ENCODE measurements at places on chromosomes 16 and 17.

DNA sequence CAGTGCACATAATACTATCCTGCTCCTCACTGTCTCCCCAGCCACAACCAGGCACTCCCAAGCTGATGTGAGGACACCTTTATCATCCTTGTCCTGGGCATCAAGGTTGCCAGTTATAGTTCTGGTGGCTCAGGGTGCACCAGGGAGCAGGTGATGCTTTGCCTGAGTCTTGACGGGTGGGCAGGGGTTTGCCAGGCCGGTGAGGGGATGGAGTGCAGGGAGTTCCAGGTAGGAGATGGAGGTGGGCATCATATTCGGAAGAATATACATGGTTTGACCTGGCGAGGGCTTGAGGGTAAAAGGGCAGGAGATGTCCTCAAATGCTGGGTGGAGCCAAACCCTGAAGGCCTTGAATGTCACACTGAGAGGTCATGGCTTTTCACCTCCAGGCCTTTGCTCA is 115.8 kb upstream of the CRHR1 start:
- DNase-seq, result no peak

- DNase-seq, result no peak
Observed at GRCh38 chr17:9513266-9513665, 62.4 kb downstream of the STX8 start.

GRCh38 chr16:29011112-29011511 is 26.3 kb downstream of the LAT start:
- no peak for DNase-seq

- DNase-seq, result no peak
Observed at GRCh38 chr17:77146882-77147281, 6.1 kb downstream of the SEC14L1 start.

- DNase-seq, result no peak
Observed at GRCh38 chr16:55842369-55843104, 9.6 kb upstream of the CES1 start.

- no peak for DNase-seq
Observed at GRCh38 chr17:78472035-78472905, 93.8 kb downstream of the PGS1 start.

GRCh38 chr16:88076211-88076931 is 125.1 kb downstream of the BANP start:
- DNase-seq, result no peak

- DNase-seq, result no peak
Observed at GRCh38 chr17:75271955-75272847, 1.2 kb upstream of the MIF4GD start.

- no peak for DNase-seq
Observed at GRCh38 chr17:7208027-7208571, 11.5 kb downstream of the DLG4 start.

- DNase-seq, result no peak
Observed at GRCh38 chr16:30533146-30533522, 1.5 kb downstream of the ZNF747 start.

All from cortex of kidney (tissue), 1 donor.